LHCN-M2 (cell line): ENCODE measurements at places on chromosomes 5 and 9. TPM values are rescaled to one million over a fixed set of nuclear protein-coding genes. Genes with fewer than 3 reads are reported as not detected.
A peak's percentile ranks its signal among the peaks of the same experiment; 100 is the strongest.

DNA sequence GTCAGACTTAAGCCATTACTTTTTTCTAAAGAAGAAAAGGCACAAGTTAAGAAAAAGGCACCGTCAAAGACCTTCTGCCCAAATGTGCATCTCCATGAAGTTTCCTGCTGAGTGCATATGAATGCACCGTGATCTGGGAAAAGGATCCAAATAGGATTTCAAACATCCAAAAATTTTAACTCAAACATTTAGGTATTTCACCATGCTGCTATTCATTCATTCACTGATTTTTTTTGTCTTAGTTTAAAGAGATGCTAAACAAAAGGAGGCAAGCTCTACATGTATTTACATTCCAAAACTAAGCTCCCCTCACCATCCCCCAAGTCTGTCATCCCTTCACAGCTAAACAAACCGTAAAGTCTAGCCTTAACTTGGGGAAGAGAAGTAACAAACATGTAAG is 291.9 kb downstream of the ARL15 start:
- no peak for DNase-seq

DNA sequence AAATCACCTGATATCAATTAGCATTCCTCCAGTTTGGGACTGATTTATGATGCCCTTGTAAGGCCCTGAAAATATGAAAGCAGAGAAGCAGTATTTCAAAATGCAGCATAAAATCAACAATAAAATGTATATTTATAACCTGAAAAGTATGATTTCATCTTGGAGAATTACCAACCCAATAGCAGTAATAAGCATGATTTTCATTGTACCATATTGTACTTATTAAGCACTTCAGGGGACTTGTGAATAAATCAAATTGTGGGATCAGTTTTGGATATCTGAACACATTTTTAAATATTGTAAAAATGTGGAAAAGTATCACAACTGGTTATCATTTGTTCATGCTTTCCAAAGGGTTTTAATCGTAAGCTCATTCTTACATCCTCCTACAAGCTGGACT is 250.8 kb downstream of the DMRT2 start:
- DNase-seq: no peak

- DNase-seq: no peak
Measured at GRCh38 chr5:177301503-177302165, 1.9 kb downstream of the RAB24 start.

- DNase-seq: no peak
Measured at GRCh38 chr5:15704397-15704947, 204.5 kb downstream of the FBXL7 start.

DNA sequence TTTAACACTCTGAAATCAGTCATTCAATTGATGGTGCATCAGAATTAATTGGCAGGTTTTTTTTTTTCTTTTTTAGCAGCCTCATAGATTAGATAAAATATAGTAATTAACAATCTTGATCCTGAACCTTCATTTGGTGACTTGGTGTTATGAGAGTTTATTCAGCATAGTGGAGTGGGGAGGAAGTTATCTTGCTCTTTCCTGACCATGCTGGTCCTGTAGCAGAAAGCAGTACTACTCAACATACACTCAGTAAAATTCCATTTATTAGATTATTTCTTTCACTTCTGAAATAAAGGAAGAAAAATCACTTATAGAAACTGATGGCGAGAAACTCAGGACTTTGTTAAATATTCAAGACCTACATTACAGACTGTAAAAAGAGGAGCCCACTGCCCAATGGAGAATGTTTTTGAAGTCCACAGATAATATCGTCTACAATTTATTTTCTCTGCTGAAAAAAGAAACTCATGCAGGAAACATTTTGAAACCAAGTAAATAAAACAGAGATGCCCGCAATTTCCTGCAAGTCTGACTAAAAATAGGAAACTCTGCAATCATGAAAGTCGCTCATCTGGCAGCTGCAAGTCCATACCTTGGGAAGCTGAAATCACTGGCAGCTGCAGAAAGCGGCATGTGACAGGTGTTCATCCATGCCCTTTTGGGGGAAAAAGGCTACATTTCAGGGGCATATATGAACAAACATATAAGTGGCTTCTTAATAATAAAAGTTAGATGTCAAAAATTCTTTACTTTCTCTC is 233.2 kb upstream of the RFX3 start:
- DNase-seq: peak; percentile 92

GRCh38 chr5:170280011-170280493 is 17.5 kb downstream of the LCP2 start:
- DNase-seq: no peak

- DNase-seq: no peak
Measured at GRCh38 chr9:122816163-122816867, 12.1 kb downstream of the PDCL start.

DNA sequence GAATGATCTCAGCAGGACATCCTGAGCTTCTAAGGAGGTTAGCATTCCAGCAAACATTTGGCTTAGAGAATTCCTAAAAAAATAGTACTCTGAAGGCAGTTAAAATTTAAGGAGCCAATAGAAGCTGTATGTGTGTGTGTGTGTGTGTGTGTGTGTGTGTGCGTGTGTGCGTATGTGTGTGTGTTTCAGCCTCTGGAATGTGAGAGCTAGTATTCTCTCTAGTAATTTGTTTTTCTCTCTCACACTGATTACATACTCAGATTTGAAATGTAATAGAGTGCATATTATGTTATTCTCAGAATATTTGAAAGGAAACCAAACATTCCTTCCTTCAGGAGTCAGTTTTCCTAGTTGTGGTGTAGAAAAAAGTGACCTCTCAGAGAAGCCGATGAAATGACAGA is 279.6 kb downstream of the TMEM38B start:
- no peak for DNase-seq

GRCh38 chr5:150159741-150160179 is 4.1 kb upstream of the PDGFRB start:
- no peak for DNase-seq

DNA sequence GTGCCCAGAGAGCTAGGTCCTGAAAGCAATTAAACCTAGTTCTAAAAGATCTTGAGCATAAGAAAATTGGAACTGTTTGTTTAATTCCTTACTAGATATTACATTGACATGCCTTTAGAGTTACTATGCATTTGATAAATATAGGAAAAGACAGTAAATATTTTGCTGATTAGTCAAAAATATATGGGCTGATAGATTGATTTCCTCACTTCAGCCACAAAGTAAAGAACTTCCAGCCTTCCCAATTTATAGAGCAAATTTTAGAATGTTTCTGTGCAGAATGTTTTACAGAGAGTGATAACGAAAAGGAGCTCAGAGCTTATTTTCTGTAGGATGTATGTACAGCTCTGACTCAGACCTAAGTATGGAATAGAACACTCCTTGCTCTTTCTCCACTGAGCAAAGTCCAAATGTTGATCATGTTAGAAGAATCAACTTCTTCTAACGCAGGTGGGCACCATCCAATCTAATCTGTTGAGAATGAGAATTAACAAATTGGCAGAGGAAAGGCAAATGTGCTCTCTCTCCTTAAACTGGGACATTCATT is 72.9 kb upstream of the PAM start:
- DNase-seq: no peak

DNA sequence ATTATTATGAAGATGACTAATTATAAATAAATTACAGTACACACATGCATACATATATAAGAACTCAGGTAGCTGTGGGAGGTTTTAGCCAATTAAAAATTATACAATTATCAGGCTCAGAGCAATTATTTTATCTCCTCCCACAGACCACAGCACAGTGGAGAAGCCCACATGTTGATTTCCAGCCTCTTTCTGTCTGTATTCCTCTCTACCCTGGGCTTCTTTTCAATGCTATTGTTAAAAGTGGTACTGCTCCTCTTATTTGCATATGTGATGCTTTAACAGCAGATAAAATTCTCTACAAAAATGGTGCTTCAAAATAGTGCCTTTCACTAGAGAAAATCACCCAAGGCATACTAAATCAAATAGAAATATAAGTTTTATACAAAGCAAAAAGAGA is 218.7 kb downstream of the NFIB start:
- no peak for DNase-seq

GRCh38 chr9:69184266-69184665 is 10.2 kb downstream of the TJP2 start:
- no peak for DNase-seq

- peak; percentile 97 for DNase-seq
Measured at GRCh38 chr9:92180669-92181181, 65.5 kb upstream of the SPTLC1 start.

DNA sequence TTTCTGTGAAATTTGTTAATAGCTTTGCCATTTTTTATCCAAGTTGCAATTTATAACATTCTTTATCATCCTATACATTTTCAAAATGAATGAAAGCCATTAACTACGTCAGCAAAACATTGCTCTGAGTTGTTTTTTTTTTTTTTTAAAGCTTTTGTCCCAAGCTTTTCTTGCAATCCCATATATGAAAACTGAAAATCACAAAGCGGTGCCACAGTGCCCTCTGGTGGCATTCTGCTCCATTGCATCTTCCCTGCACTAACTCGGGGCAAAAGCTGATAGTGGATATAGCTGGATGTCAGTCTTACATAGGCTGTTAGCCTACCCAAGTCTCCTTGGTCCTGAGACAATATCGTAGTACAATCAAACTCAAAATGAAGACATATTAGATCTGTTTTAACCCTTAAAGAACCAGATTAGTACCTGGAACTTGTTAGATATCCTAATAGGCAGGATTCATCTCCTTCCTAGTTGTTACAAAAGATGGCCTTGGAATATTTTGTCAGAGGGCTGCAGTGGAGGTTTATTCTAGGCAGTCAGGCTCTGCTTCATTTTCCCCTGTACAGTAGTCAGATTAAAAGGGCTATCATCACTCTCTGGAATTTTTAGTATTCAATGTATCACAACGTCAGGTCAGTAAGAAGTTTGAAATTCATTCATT is 669.9 kb downstream of the PTPRD start:
- peak; percentile 21 for DNase-seq

DNA sequence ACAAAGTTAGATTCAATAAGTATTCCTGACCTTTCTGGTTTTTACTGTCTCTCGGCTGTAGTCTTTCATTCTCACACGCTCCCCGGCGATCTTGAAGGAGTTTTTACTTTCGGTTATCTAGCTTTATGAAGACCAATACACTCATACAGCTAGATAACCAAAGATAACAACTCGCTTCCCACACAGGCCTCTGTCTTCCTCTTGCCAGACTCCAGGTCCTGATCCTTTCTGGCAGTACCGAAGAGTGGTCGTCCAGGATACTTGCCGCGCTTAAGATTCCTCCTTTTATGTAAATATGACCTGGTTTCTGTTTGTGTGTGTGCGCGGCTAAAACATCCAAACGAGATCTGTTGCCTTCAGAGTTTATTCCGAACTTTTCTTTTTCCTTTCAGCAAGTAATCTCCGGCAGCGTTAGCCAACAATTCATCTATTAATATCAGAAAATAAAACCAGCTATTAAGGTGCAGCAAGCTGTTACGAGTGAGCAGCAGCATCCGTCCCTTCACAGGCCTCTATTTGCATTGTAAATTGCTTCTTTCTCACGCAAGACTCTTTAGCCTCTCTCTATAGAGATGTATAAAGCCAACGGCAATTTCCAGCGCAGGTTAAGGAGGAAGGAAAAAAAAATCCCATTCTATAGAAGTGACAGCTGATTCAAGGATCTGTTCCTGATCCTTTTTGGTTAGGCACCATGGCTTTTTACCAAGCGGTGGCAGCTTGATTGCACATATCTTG is 216.1 kb downstream of the MEF2C start:
- DNase-seq: peak; percentile 19

DNA sequence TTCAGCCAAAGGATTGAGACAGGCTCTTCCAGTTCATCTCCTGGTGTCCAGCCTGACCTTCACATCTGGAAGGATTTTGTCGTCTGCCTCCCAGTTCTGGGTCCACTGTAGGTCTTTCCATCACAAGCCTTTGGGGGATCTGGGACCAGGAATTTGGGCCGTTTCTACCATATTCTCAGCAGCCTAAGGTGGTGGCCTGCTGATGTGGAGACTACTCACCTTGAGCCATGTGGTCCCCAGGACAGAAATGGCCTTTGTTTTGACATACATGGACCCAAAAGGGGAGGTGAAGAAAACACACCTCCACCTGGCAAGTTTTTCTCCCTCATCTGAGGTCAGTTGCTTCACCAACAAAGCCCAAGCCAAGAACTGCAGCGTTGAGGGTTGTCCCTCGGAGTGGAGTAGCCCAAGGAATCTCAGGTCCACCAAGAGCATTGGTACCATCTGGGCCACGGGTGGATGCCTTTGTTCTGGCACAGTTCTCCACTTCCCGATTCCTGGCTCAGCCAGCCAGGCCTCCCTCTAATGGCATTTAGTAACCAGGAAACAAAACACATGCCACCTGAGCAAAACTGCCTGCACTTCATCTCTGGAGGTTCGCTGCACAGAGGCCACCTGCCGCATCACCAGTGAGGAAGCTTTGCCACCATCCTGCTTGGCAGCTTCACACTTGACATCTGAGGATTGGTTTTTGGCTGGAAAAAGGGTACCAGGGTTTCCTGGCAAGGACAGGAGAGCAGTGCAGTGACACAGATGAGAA is 24.7 kb downstream of the AMBP start:
- DNase-seq: no peak

DNA sequence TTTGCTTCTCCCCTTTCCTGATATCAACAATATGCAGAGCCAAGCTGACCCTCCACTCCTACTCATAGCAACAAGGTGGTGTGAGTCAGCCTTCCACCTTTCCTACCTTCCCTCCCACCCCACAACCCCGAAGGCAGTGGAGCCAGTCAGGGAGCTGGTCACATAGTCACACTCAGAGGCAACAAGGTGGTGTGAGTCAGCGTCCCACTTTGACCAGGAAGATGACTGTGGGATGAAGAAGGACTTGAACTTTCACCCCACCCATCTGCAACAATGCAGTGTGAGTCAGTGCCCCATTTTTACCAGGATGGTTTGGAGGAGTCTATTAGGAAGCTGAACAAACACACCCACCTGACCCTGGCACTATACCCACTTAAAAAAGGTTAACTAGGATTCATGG is 30.1 kb upstream of the ZNF782 start:
- DNase-seq: peak; percentile 94

- DNase-seq: no peak
Measured at GRCh38 chr9:108234811-108235210, 621.0 kb downstream of the ACTL7B start.

The PCDHB16 gene
- total RNA-seq: 10.4 and 12.2 TPM in 2 replicates

The FGF10 gene
- 0.46 and 1.3 TPM in 2 replicates for total RNA-seq

The C9orf152 gene
- total RNA-seq: not detected in 2 replicates

The EIF4E1B gene
- not detected in 2 replicates for total RNA-seq

The TTC33 gene
- total RNA-seq: 13.7 and 14.6 TPM in 2 replicates

The RECK gene
- total RNA-seq: 10.6 and 12.2 TPM in 2 replicates

The C5orf52 gene
- total RNA-seq: not detected in 2 replicates

The FOXD4 gene
- 0.06 and 0.52 TPM in 2 replicates for total RNA-seq

The MRRF gene
- total RNA-seq: 46.6 and 51.6 TPM in 2 replicates

The PDGFRB gene
- total RNA-seq: 7.9 and 8.7 TPM in 2 replicates

The IL9 gene
- not detected in 2 replicates for total RNA-seq

The CTSL gene
- total RNA-seq: 455 and 500 TPM in 2 replicates

The MARVELD2 gene
- total RNA-seq: 0.26 TPM in 1 of 2 replicates, not detected in the other

The BTNL3 gene
- not detected in 2 replicates for total RNA-seq

The ADAMTSL2 gene
- total RNA-seq: 0.32 TPM in 1 of 2 replicates, not detected in the other
